ENCODE measurements at places on chromosomes 4 and X.

- no peak for DNase-seq
Observed at GRCh38 chr4:8130346-8131066, 28.1 kb downstream of the ABLIM2 start.

- no peak for DNase-seq
Observed at GRCh38 chr4:105645440-105645839, 63.0 kb downstream of the INTS12 start.

DNA sequence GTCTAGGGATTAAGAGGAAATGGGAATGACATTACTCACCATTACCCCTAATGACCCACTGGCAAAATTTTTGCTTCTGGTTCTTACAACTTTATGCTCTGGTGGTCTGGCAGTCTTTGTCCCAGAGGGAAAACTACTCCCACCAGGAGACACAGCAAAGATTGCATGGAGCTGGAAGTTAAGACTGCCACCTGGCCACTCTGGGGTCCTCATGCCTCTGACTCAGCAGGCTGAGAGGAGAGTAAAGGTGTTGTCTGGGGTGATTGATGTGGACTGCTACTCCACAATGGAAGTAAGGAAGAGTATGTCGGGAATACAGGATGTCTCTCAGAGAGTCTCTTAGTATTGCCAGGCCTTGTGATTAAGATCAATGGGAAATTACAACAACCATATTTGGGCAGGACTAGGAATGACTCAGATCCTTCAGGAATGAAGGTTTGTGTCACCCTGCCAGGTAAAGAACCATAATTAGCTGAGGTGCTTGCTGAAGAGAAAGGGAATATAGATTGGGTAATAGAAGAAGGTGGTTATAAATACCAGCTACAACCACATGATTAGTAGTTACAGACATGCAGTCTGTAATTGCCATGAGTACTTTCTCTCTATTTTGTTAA, 215.5 kb downstream of the GPAT3 start:
- no peak for DNase-seq

DNA sequence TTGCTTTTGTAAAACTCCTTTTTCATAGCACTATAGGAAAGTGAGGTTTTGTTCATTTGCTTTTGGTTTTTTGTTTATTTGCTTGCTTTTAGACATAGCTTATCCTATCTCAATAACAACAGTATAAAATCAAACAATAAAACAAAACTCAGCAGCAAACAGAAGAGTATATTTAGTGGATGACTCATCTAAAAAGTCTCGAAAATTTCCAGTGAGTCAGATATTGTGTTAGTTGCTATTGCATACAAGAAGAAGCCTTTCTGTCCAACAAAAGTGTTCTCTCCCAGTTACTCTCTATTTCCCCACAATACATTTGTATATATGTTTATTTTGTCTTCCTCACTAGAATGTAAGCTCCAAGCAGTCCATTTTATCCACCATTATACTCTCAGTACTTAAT, 36.0 kb upstream of the NPNT start:
- no peak for DNase-seq

DNA sequence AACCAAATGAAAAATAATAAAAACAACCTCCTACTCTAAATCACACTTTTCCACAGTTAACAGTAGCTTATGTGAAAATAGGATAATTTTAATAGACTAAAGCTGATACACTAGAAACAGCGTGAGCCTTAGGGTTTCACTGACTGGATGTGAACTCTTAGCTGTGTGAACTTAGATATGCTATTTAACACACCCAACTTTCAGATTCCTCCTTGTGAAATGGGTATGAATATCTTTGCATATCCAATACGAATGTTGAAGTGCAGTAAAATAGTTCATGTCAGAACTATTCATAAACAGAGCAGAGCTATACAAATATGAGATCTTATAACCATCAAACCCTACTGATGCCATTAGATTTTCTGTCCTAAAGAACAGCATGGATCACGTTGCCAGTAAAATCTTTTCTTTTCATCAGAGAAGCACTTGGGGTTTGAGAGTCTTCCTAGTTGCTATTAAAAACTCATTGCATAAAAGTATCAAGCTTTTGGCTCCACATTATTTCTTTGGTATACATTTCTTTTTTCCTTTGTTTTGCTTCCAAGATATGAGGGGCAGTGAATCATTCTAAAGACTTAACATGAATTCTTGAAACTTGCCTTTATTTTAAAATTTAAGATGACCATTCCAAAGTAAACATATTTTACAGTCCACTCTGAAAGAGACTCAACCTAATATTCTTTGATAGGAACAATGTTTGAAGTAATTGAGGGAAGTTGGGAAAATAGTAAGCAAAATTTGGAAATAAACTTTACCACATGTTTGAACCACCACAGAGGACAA, 102.4 kb downstream of the CPE start:
- no peak for DNase-seq

DNA sequence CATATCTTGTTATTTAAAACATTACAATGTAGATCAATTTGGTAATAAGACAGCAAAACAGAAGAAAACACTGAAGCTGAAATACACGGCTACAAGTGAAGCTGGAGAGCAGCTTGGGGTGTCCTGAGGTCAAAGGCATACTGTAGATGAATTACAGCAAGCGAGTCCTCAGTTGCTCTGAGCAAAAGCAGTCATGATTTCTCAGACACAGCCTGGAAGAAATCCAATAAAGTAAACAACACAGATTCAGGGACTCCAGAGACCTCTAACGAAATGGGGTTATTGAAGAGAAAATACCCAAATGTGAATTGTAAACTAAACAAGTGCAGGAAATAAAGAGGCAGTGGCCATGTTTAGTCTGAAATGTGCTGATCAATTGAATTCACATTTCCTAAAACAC, 324.4 kb downstream of the CAMK2D start:
- no peak for DNase-seq

DNA sequence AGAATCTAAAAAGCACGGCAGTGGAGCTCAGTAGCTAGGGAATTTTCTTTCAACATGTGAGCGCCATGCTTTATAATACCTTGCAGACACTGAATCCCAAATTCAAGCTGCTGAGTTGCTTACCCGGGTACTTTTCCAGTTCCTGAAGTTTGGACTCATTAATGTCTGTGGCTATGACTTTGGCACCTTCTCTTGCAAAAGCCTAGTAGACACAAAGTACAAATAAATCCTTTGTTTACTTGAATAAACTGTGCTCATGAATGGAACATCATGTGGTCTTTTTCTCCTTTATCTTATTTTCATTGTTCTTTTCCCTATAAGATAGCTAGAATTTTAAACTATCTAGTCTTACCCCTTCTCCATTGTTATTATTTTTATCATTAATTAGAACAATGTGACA, 4.6 kb downstream of the BDH2 start:
- no peak for DNase-seq

DNA sequence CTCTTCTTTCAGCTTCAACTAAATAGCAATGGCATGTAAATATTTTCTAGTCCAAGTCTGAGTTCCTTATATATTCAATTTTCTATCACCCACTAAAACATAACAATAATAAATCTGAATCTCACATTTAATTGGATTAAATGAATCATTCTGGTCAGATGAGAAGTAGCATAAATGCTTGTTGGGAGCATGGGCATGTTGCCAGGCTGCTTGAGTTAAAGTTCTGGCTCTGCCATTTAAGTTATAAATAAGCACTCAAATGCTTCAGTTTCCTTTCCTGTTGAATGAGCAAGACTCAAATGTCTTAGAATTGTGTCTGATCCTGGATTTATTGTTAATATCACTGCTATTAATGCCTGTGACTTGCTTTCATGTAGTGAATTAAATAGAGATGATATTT, 496.3 kb downstream of the STPG2 start:
- peak; percentile 13 for DNase-seq

DNA sequence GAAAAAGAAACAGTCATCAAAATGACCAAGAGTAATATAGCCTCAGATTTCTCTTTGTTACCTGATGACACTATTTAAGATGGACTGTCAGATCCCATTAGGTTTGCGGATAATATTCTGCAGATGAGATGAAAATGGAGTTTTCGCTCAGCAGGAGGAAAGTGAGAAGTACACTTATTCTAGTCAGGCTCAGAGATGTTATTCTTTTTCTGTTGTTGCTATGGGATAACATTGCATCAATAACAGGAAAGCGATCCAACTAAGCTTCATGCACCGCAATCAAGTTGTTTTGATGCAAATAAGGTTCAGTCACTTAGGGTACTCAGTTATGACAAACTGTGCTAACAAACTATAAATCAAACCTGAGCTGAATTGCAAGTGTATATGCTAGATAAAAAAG, 415.0 kb downstream of the CCSER1 start:
- DNase-seq = no peak

GRCh38 chr4:41932988-41933387, 2.2 kb upstream of the TMEM33 start:
- no peak for DNase-seq
